ENCODE measurements at places on chromosomes 6 and 20. TPM values are rescaled to one million over a fixed set of nuclear protein-coding genes. Genes with fewer than 3 reads are reported as not detected.

DNA sequence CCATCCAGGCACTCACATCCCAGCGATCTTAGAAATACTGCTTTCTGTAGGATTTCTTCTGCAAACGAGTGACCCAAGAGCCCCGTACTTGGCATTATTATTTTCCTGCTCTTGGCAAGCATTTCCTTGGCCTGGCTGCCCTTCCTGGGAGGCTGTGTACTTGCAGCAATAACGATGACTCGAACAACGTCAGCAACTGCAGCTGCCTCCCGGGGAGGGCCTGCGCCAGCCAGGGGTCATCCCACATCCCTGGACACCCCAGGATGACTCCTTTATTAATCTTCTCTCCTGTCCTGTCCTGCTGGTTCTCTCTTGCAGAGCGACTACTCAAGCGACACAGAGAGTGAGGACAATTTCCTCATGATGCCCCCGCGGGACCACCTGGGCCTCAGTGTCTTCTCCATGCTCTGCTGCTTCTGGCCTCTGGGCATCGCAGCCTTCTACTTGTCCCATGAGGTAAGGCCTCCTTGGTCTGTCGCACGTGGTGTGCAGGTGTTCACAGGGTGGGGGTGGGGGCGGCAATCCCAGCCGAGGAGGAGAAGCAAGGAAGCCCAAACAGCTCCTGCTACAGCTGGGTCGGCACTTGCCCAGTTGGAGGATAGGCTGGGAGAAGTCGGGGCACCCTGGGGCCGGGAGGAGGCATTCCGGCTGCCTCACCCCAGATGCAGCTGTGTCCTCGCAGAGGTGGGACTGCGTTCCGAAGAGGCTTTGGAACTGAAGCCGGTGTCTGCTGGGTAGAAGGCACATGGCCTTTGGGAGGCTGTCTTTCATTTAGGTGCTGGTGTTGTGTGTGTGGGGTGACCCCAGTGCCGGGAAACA is 115.3 kb downstream of the SYNDIG1 start:
- no peak for DNase-seq

RBM38 gene
- 29.5 TPM for total RNA-seq

- no peak for DNase-seq
These were observed 182.4 kb downstream of the TSHZ2 start for GRCh38 chr20:53154540-53154939.

FOXQ1 gene
- 51.0 TPM for total RNA-seq

ELOVL5 gene
- total RNA-seq = 95.7 TPM

- DNase-seq = no peak
These were observed 121.9 kb upstream of the AGPAT4 start for GRCh38 chr6:161395716-161396231.

GRCh38 chr6:30781743-30782424 is 37.5 kb upstream of the IER3 start:
- DNase-seq = peak; percentile 100

SALL4 gene
- total RNA-seq = 7.6 TPM

FAM83B gene
- 22.2 TPM for total RNA-seq

DNA sequence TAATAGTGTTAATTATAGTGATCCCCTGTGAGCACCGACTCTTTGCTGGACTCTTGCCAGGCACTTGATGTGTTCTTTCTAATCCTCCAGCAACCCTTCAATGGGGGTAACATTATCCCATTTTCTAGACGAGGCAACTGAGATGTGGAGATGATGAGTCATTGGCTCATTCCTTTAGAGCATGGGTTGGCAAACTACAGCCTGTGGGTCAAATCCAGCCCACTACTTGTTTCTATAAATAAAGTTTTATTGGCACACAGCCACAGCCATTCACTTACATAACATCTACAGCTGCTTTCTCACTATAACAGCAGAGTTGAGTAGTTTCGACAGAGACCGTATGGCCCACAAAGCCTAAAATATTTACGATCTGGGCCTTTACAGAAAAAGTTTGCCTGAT is 249.5 kb upstream of the KCNG1 start:
- DNase-seq = no peak

- DNase-seq = no peak
These were observed 49.2 kb downstream of the FAM217A start for GRCh38 chr6:4029687-4030086.

GRCh38 chr6:130932921-130933320 is 105.7 kb downstream of the SMLR1 start:
- no peak for DNase-seq

IP6K3 gene
- not detected for total RNA-seq

DNA sequence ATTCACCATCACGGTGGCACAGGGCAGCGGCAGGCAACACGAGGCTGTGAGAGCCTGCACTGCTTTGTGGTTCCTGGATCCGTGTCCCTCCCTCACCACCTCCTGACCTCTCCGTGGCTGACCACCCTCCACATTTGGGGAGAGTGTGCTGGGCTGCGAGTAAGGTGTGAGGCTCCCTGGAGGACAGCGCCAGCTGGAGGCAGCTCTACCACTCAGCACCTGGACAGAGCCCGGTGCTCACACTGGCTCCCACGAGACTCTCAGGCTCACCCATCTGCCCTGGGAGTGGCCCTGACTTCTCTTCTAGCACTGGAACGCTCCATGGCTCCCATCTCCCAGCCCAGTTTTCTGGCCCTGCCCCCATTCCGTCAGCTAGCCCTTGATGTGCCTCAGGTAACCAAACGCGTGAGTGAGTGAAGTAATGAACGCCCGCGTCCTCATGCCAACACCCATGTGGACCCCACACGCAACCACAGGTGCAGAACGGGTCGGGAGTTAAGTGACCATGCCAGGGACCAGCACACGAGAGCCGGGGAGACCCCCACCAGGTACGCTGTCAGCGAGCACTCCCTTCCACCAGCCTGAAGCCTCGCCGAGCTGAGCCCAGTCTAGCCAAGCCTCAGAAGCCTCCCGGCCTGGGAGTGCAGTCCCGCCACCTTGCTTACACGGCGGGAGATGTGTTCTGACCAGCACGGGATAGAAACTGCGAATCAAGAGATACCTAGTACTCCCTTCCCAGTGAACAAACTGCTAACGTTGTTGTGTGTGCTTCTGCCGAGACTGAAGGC is 137.2 kb downstream of the WDR27 start:
- no peak for DNase-seq

DNA sequence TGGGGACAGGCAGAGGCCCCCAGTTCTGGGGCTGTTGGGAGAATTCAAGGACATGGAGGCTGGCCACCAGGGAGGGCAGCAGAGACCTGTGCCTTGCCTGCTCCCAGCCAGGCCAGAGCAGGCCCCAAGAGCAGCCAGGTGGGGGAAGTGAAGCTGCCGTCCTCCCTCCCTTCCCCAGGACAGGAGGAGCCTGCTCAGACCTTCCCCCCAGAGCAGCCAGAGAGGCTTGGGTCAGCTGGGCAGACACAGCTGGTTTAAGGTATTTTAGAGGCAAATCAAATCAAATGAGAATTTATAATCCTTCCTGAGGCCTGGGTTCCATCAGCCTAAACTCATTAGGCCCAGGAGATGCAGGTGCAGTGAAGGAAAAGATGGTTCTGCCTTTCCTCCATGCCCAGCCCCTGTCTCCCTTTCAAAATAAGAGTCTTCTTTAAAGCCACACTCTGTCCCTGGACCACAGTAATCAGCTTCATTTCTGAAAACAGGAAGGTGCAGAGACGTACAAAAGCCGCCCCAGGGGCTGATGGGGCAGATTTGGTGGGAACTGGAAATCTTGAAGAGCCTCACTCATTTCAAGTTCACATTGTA is 21.7 kb downstream of the BMP7 start:
- DNase-seq = no peak
